ENCODE measurements at places on chromosomes 11 and 22.

GRCh38 chr22:29030016-29030617 is 31.5 kb downstream of the C22orf31 start:
- no peak for DNase-seq

DNA sequence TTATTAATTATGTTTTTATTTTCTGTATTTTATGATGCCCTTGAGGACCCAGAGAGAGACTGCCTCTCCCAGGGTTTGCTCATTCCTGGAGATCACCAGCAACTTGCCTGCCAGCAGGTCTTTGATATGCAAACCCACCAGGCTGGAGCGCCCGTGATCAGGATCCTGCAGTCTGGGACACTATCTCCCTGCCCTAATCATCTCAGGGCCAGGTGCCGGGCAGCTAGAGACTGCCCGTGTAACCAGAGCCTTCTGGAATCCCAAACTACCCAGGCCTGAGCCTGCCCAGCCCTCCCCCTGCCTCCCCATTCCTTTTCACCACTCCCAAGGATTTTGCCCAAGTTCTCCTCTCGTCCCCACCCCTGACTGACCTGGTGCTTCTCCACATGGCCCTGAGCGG is 52.2 kb upstream of the B3GAT1 start:
- no peak for DNase-seq

DNA sequence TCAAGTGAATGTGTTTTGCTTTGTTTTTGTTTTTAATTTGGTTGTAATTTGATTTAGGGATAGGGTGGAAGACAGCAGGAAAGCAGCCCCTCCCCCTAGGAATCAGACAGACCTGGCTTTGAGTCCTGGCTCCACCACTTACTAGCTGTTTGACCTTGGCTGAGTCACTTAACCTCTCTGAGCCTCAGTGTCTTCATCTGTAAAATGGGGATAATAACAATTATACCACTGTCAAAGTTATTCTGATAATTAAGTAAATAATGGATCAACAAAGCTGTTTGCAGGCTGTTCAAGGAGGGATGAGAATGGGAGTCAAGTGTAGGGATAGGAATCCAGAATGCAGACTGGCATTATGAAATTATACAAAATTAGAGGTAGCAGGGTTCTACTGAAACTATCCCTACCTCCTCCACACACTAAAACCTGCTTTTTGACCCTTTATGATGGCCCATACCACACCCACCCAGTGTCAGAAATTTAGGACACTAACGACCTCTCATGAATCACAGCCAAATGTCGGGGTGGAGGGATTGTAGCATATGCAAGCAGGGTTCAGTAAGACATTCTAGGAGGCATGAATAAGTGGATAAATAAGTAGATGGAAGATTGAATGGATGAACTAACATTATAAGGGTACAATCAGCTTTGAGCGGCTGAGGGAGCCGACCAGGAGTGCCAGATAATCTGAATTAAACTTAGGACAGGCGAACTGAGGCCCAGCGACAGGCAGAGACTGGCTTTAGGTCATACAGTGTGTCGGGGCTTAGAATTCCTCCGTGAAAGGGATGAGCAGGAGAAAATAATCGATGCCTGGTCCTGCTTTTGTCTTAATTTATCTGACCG is 974 bp downstream of the ANAPC15 start:
- no peak for DNase-seq

GRCh38 chr11:22416462-22416861 is 78.3 kb downstream of the SLC17A6 start:
- no peak for DNase-seq

- no peak for DNase-seq
Measured at GRCh38 chr11:2751523-2752203, 51.9 kb upstream of the KCNQ1OT1 start.

Measured in HTR-8/SVneo (cell line).